ENCODE measurements at places on chromosomes 3 and 15. TPM values are rescaled to one million over a fixed set of nuclear protein-coding genes. Genes with fewer than 3 reads are reported as not detected.

Gene C3orf80
- total RNA-seq, result 1.0 TPM

Gene ADAMTS9
- total RNA-seq, result 120 TPM

Gene SLC22A14
- total RNA-seq, result 0.16 TPM

Gene LEKR1
- 2.7 TPM for total RNA-seq

Gene CCR8
- not detected for total RNA-seq

Gene BCL6
- total RNA-seq, result 9.8 TPM

Gene ZBBX
- total RNA-seq, result not detected

Gene FANCD2
- total RNA-seq, result 12.1 TPM

Gene LDHAL6B
- not detected for total RNA-seq

Gene ALDH1A2
- total RNA-seq, result 36.0 TPM

Gene RHCG
- total RNA-seq, result 0.16 TPM

GRCh38 chr15:69515508-69515907 lies 62.9 kb downstream of the RPLP1 start:
- DNase-seq, result no peak

DNA sequence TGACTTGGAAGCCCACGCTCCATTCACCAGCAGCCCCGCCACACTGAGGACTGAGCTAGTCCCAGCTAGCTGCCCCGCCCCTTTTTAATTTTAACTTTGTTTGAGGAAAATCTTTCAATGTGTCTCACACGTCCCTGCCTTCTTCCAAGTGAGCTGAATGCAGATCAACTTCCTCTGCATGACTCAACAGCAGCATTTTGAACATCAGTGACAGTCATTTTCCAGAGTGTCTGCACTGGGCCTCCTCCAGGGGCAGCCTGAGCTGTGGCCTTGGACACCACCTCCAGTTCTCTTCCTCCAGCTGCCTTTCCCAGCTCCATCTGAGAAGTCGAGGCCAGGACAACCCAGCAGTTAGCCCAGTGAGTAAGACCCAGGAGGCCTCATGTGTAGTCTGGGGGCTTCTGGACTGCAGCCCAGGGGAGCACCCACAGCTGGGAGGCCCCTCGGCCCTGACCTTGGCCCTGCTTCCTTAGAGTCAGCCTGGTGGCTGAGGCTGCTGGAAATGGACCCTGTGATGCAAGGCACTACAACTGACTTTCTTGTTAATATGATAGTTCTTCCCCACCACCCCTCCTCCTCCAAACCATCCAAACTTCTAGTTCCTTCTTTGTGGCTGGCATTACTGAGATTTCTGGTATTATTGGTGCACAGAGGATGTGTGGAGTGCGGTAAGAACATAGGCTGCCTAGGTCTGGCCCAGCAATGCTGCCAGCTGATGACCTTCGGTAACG lies 21.4 kb upstream of the ESYT3 start:
- no peak for DNase-seq

GRCh38 chr3:106619-107018 lies 89.9 kb upstream of the CHL1 start:
- no peak for DNase-seq

GRCh38 chr3:22371036-22371435 lies 620.0 kb upstream of the ZNF385D start:
- DNase-seq, result no peak

DNA sequence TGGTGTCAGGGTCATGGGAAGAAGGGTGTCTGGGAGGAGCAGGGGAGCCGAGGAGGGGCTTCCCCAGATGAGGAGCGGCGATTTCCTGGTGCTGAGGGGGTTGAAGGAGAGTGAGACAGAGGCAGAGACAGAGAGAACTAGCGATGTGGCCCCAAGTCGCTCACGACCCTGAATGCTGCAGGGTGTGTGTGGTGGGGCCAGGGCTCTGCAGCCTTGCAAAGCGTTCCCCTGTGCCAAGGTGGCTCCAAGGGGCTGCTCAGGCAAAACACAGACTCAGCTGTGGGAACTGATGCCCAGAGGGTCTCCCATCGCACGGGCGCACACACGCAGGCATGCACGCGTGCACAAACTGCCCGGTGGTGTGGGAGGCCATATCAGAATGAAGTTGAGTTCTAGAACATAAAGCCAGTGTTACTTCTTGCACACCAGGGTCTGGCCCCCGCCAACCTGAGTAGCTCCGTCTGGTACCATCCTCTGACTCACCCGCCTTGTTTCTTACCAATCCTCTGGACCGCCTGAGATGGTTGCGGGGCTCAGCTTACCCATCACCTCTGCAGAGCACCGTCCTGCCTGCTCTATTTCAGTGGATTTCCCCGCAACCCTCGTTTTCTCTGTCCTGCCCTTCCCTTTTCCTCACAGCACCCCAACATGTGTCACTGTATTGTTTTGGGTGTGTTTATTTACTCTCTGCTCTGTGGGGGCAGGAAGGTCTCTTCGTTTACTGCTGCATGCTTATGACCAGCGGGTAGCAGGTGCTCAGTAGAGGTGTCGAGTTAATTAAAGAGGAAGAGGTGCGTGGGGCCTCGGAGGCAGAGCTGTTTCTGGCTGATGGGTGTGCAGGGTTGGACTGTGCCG lies 4.5 kb downstream of the MELTF start:
- no peak for DNase-seq

DNA sequence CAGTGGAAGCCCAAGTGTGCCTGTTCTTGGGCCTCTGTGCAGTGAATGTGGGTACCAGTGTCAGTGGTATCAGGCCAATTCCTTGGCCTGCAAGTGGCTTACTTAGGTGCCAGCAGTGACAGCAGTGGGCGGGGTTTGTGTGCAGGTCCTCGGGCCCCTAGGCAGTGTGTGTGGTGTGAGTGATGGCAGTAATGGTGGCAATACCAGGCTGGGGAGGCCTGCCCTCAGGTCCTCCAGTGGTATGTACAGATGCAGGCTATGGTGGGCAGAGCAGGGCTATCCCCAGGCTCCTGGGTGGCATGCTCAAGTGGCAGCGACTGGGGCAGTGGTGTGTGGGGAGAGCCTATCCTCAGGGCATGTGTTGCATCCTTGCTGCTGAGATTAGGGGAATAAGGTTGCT lies 379.7 kb downstream of the SQOR start:
- no peak for DNase-seq

DNA sequence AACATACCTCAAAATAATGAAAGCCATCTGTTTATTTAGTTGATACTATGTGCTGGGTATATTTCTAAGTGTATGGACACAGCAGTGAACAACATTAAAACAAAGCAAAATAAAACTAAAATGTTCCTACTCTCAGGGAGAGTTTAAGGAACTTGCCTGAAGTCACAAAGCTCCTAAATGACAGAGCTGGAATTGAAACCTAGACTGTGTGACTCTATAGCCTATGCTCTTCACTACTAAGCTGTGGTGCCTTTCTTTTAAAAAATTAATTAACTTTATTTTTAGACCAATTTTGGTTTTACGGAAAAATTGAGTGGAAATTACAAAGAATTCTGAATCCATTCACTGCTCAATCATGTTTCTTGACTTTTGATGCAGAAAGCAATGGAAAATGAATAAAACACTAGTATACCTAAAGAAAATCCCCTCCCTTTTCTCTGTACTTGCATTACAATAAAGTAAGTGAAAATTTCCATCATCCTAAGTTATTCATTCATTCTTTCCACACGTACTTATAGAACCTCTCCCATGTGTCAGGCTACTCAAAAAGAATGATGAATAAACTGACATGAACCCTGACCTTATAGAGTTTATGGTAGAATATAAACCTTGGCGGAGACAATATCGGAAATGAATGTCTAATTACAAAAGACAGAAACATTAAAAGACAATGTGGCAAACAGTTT lies 189.8 kb upstream of the RBMS3 start:
- no peak for DNase-seq

DNA sequence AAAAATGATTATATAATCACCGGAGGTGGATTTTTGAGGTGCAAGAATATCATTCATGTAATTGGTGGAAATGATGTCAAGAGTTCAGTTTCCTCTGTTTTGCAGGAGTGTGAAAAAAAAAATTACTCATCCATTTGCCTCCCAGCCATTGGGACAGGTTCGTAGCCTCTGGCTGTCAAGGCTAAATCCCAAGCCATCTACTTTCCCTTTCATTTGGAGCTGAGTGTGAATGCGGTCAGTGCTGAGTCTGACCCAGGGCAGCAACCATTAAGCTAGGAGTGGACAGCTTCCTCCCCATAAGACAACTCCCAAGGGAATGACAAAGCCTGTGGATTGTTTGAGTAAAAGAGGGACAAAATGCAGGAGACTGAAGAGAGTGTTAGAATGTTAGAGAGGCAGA lies 33.6 kb downstream of the PARP14 start:
- no peak for DNase-seq

DNA sequence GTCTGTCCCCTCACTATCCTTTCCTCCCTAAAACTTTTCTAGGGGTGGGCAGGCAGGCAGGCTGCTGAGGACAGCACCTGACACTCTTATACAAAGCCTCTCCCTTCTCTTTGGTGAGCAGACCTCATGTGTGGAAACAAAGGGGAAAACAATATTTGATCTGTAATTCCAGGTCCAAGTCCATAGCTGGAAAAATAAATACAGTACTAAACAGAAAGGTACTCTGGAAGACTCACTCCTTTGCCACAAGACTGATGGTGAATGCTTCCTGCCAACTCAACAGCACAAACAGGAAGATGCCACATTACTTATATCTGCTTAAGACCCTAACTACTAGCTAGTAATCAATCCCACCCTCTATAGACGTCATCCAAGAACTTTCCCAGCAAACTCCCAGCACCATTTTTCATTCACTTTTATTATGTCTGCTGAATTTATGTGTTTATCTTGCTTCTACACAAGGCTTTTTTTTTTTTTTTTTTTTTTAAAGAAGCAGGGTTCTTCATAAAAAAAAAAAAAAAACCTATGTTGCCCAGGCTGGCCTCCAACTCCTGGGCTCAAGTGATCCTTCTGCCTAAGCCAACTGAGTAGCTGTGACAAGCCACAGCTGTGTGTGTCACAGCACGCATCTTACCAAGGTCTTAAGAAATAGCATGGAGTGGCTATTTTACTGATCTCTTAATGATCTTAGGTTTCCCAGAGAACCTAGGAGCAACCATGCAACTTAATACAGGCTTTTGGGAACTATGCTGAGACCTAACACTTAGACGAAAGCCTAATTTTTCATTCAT lies 44.2 kb upstream of the CSPG5 start:
- DNase-seq, result no peak

DNA sequence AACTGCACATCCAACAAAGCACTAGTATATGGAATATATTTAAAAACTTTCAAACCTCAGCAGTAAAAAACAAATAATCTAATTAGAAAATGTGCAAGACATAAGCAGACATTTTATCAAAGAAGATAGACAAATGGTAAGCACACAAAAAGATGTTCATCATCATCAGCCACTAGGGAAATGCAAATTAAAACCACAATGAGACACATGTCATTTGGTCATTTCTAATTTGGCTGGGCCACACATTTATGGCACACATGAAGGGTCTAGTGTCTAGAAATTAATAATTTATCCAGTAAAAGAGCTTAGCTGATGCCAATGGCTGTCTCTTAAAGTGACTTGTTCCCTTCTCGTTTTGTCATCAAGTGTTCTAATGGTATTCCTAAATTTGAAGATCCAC lies 45.8 kb downstream of the ARHGAP31 start:
- no peak for DNase-seq

DNA sequence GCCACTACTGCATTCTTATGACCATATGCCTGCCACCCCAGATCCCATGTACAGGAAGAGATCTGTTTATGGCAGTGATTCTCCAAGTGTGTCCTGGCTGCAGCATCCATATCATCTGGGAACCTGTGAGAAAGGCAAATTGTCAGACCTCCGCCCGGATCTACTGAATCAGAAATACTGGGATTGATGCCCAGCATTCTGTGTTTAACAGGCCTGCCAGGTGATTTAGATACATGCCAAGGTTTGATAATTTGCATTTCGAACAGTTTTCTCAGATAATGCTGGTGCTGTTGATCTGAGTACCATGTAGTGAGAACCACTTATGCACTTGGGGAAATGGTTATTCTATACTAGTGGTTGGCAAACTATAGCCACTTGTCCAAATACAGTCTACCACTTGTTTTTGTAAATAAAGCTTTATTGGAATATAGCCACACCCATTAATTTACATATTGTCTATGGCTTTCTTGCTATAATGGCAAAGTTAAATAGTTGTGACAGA lies 165.4 kb downstream of the SSR3 start:
- DNase-seq, result no peak

DNA sequence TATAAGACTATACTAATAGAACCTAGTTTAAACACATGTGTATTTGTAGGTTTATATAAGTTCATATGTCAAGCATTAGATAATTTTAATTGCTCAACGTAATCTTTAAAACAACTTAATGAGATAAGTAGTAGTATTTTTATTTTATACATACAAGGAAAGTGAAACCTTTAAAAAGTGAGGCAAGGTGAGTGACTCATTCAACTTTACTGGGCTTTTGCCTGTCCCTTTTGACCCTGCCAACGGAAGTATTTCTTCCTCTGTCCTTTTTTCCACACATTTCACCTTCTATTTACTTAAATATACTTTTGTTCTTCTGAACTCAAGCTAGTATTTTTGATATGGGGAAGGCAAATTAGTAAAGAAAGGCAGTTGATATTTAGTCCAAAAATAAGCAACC lies 78.5 kb downstream of the KBTBD8 start:
- no peak for DNase-seq

DNA sequence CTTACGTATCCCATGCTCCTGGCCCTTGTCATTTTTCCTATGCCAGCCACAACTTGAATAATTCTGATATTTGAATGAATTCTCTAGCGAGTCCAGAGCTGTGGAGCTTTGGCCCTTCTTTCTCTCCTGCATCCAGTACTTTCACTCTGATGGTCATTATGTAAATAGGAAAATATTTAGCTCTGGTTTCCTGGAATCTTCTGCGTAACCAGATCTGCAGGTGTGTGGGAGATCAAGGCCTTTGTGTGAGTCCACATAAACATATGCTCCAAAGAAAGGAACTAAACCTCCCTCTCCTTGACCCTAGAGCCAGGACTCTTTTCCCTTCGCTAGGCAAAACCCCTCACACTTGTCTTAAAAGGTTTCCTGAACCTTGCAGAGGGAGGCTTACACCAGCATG lies 132.5 kb upstream of the THBS1 start:
- DNase-seq, result no peak

DNA sequence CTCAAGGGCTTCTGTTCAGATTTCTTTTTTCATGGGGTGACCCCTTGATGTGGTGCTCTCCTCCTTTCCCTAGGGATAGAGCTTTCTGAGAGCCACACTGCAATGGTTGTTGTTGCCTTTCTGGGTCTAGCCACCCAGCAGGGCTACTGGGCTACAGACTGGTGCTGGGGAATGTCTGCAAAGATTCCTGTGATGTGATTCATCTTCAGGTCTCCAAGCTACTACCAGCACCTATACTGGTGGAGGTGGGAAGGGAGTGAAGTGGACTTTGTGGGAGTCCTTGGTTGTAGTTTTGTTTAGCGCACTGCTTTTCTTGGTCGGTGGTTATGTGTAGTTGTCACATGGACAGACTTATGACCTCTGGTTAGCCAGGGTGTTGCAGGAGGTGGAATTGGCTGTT lies 392.3 kb upstream of the CNTN6 start:
- no peak for DNase-seq

Data from urinary bladder (tissue), 4 donors.